ENCODE measurements at places on chromosomes 3 and 15.

- no peak for DNase-seq
These were observed 40.6 kb upstream of the ADCY5 start for GRCh38 chr3:123489400-123490004.

DNA sequence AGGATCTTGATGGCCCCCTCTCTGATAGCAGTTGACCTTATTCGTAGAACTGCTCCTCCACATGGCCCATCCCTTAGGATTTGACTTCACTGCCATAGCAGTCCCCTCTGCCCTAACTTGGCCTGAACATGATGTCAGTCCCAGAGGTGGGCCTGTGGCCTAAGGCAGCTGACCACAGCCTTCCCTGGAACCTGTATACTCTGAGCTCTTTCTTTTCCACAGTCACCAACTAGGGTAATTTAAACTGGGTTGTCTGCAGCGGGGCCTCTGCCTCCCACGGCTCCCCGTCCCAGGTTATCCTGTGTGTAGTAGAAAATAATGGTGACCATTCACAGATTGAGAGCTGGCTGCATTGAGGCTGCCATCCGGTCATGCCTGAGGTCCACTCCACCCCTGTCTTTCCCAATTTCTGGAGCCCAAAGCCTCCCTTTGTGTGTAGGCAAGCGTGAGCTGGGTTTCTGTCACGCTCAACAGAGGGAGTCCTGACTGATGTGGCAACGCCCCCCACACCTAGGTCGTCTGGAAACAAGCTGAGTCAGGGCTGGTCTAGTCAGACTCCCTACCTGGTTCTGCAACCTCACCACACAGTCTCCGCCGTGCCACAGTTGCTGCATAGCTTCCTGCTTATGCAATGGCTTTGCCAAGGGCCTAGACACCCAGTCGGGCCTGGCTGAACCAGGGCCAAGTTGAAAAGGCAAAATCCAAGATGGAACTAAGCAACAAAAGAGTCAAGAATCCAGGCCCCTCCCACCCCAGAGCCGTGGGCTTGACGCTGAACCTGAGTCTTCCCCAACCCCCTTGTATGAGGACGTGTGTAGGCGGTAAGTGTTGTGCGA, 284.5 kb downstream of the XXYLT1 start:
- no peak for DNase-seq

DNA sequence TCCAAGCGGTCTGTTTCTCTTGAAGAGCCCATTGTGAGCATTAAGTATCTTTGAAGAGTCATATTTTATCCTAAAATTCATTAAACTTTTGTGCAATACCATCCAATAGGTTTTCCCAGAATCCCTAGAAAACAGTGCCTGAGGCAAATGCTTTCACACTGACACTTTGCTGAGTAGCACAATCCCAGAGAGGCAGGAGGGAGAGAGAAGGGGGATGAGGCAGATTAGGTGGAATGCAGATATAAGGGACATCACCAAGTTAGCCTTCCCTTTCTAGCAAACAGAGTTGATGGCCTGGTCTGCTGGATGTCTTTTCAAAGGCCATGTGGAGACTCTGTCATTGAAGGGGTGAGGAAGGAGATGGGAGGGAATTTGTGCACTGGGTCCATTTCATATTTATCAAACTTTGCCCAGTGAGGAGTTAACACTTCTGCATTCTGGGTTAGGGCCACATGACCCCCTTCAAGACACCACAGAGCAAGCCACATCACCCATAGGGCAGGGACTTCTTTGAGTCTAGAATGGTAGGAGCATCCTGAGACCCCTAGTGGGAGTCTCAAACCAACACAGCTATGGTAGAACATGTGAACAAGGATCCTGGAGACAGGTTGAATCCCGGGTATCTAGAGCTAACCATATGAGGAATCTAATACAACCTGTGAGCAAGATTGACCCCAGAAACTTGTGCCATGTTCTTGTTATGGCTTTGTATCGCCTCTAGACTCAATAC, 32.0 kb upstream of the SEMA6D start:
- no peak for DNase-seq

- no peak for DNase-seq
These were observed 34.4 kb downstream of the GLCE start for GRCh38 chr15:69194854-69195253.

DNA sequence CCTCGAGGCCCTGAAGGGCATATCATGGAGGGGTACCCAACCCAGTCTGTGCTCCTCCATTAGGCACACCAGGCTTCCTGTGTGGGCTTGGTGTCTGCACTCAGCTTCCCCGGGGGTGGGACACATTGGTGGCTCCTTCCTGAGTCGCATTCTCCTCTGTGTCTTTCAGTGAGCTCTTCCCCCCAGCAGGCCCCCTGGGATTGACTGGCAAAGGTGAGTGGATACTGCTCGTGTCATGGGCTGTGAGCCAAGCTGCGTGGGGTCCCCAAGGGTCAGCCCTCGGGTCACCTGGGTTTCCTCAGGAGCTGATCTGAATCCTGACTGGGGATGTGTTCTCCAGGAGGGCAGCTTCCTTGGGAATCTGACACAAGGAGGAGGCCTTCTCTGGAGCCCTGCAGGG, 231.0 kb downstream of the SNRPN start:
- no peak for DNase-seq

DNA sequence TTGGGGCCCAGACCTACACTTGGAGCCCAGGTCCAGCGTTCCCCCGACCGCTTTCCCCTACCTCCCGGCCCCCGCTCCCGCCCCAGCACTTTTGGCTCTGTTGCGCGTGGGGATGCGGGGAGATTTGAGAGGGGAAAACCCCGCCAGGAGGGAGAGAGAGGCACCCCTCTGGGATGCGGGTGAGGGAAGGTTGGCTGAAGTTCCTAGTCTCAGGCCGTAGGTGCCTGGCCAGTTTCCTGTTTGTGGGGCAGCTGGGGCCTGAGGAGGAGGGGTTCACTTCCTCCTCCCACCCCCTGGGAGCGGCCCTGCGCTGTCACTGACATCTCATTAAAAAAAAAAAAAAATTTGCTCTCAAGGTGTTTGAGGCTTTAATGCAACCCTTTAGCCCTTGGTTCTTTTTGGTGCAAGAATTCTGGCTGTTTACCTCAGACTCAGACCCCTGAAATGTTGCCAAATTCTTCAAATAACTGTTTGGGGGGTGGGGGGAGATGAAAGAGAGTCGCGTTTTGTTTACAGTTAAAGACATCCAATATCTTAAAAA, 2.6 kb downstream of the FAM43A start:
- DNase-seq, result no peak

GRCh38 chr3:194559530-194559929, 72.7 kb upstream of the ATP13A3 start:
- no peak for DNase-seq

DNA sequence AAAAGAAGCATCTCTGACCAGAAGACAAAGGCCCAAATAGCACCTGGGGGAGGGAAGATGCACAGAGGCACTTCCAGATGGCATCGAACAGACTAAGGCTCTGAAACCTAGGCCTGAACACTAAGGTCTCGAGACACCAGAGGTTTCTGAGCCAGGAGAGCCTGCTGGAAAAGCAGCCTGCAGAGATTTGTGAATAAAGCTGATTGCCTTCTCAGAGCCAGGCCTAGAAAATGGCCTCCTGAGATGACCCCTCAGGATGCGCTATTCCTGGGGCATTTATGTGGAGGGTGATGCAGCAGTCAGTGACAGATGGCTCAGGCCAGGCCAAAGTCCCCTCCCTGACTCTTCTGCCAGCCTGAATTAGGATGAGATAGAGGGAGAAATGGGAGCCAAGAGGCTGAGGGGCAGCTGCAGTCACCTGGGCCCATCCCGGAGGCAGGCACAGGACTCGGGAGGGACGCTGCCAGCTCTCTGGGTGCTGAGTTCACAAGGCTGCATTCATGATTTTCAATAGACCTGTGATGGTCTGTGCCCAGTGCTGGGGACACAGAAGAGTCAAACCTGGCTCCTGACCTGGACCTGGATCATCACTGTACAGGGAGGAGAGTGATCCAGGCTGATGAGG, 6.9 kb downstream of the PRSS50 start:
- no peak for DNase-seq

GRCh38 chr3:46668591-46668990, 24.9 kb downstream of the ALS2CL start:
- no peak for DNase-seq

DNA sequence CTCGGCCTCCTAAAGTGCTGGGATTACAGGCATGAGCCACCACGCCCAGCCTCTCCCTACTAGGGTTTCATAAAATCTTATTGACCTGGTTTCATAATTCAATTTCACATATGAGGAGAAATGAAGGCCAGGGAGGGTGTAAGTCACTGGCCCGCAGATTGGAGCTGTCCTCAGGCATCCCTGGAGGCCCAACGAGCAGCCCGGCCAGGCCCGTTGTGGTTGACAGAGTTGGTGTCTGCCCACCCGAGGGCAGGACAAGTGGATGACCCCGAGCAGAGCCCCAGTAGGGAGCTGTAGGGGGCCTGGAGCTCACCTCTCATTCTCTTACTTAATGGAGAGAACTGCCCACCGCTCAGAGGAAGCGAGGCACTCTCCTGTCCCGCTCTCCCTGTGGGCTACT, 78.9 kb downstream of the CPN2 start:
- DNase-seq, result no peak

GRCh38 chr15:41940441-41940857, 31.9 kb downstream of the EHD4 start:
- peak; percentile 53 for DNase-seq

DNA sequence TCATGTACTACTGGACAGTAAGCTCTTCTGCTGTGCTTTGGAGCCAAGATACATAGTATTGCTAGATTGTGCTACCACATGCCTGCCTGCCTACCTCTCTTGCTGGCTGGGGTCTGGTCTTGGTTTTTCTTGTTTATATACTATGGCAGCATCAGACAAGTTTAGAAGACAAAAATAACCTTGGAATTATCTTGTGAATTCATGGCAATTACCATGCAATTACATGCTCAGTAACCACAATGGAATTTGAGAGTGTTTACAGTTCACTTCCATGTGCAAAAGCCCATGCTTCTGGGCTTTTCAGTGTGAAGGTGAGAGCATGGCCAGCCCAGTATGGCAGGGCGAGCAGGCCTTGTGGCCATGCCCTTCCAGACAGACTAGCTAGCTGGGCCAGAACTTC, 48.0 kb upstream of the C15orf61 start:
- no peak for DNase-seq

- DNase-seq, result no peak
These were observed 68.9 kb downstream of the CACNA2D3 start for GRCh38 chr3:54191220-54191619.

- no peak for DNase-seq
These were observed 125.0 kb downstream of the RAP2B start for GRCh38 chr3:153287017-153287416.

DNA sequence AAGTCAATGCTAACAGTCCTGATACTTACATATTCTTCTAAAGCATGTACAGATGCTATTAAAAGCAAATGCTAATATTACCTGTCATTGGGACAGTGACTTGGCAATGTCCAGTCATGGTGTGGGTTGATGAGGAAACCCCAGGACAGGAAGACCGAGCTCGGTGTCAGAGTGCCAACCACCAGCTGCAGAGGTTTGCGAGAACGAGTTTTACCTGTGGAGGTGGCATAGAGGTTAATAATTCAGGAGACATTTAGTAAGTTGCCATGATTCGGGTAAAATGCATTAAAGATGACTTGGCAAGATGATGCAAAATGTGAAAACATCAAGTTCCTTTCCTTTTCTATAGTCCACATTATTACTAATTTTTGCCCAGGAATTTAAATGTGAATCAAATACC, 94.5 kb downstream of the ABI3BP start:
- DNase-seq, result no peak

GRCh38 chr3:160927620-160928019, 171.6 kb downstream of the PPM1L start:
- no peak for DNase-seq

DNA sequence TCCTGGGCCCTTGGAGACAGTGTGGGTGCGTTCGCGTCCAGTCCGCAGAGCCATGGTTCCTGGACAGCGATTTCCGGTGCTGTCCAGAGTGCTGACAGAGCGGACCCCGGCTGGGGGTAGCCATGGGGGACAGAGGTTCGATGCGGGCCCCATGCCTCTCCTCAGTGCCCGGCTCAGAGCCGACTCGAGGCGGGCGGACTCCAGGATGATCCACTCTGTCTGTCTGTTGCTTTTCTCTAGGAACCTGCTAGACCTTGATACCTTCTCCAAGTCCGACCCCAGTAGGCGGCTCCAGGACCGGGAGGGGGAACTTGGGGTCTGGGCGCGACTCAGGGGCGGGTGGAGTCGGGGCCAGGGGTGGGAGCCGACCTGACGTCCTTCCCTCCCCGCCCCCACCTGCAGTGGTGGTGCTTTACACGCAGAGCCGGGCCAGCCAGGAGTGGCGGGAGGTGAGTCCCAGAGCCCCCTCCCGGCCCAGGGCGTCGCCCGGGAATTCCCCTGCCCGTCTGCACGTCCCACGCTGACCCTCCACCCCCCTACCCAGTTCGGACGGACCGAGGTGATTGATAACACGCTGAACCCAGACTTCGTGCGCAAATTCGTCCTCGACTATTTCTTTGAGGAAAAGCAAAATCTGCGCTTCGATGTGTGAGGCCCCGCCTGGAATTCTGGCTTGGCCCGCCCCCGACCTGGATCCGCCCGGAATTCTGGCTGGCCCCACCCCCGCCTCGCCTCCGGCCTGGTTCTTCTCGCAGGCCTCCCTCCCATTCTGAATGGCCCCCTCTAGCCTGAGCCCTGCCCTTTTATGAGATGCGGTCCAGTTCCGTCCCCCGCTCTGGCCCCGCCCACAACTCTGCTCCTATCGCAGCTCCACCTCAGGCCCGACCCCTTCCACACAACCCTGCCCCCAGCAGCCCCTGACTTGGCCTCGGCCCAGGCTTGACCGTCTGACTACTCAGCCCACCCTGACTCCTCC, 1.0 kb downstream of the CPNE9 start:
- no peak for DNase-seq

- DNase-seq, result no peak
These were observed 353.2 kb upstream of the KCNH8 start for GRCh38 chr3:18795078-18795477.

DNA sequence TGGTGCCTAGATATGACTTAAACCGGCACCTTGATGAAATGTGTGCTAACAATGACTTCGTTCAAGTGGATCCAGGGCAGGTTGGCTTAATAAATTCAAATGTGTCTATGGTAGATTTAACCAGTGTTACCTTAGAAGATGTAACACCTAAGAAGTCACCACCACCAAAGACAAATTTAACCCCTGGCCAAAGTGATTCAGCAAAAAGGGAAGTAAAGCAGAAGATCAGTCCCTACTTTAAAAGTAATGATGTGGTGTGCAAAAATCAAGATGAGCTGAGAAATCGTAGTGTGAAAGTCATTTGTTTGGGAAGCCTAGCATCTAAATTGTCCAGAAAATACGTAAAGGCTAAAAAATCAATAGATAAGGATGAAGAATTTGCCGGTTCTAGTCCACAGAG, 1.1 kb downstream of the FAN1 start:
- no peak for DNase-seq

- no peak for DNase-seq
These were observed 54.6 kb downstream of the WNT7A start for GRCh38 chr3:13825311-13825579.
